ENCODE measurements at places on chromosomes 11 and 22.

DNA sequence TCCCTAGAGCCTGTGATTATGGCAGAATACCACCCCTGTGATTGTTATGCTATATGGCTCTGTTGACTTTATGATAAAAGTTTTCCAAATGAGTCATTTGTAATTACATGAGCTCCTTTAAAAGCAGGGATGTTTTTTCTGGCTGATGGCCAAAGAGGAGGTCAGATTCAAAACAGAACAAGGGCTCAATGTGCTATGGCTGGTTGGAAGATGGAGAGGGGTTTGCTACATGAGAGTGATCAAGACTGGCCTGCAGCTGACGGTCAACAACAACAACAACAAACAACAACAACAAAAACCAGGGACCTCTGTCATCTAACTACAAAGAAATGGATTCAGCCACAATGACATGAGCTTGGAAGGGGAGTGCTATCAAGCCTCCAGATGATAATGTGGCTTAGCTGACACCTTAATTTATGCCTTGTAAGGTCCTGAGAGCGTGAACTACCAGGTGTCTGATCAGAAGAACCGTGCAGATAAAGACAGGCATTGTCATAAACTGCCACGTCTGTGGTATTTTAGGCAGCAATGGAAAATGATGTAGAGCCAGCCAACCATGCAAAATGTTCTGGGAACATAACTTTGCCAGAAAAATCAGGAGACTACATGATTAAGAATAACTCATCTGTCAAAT, 47.2 kb downstream of the PIWIL3 start:
- DNase-seq, result no peak

DNA sequence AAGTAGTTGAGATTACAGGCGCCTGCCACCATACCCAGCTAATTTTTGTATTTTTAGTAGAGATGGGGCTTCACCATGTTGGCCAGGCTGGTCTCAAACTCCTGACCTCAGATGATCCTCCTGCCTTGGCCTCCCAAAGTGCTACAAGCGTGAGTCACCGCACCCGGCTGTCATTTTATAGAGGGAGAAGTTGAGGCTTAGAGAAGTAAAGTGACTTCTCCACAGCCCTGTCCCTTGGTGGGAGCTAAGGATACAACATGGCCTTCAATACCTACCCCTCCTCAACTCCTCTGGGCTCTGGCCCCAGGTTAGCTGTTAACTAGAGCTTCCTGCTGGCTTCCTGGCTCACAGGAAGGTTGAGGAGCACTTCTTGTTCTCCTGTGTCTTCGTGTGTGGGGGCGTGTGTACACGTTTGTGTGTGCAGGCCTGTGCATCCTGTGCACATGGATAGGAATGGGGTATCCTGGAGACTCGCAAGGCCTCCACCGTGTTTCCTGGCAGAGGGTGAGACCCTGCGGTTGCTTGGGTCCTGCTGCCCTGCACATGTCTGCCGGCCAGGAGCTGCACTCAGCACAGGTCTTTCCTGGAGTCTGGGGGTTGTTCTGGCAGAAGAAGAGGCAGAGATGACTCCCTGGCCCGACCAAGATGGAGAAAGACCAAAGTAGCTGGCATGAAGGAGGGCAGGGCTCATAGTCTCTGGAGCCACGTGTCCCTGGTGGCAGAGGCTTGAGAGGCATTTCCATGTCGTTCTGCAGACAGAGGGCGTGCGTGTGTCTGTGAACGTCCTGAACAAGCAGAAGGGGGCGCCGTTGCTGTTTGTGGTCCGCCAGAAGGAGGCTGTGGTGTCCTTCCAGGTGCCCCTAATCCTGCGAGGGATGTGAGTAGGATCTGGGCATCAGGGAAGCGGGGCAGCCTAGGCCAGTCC, 2.4 kb downstream of the SIDT2 start:
- no peak for DNase-seq

DNA sequence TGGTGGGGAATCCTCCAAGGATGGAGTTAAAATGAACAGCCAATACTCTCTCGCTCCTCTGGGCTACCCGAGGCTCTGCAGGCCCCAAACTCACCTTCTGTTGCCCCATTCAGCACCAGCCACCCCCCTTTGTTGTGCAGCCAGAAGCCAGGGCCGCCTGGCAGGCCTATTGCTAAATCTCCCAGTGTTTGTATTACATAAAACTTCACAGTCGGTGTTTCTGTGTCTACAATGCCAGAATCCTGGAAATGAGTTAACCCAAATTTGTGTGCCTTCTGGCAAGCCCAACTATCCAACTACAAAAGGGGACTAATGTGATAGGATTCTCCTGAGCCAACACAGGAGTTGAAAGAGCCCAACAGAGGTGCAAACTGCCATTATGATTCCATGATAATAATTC, 9.3 kb downstream of the KCNJ5 start:
- DNase-seq, result no peak

DNA sequence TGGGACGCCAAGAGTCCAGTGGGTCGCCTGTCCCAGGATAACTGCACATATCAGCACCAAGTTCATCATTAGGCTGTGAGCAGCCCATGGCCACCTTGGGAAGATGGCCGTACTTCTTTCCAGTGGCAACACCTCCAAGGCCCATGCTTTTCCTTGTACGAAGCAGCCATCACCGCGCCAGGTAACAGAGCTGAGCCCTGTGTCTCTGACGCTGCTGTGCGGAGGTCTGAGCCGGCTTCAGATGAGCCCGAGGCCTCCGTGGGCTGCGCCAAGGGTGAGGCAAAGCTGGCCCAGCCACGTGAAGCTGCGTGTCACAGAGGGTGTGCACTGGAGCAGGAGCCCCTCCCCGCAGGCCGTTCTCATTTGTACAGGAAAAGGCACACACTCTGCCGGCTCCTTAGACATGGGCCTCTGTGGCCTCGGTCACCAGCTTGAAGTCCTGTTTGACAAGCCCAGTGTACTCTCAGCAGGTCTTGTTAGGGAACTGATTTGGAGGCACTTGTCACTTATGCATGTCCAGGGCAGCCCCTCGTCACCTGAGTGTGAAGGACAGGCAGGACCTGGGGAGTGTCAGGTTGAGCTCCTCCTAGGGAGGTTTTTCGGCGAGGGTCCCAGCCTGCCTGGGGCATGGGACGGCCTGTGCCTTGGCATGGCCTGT, 401.5 kb downstream of the TBC1D22A start:
- DNase-seq, result no peak

DNA sequence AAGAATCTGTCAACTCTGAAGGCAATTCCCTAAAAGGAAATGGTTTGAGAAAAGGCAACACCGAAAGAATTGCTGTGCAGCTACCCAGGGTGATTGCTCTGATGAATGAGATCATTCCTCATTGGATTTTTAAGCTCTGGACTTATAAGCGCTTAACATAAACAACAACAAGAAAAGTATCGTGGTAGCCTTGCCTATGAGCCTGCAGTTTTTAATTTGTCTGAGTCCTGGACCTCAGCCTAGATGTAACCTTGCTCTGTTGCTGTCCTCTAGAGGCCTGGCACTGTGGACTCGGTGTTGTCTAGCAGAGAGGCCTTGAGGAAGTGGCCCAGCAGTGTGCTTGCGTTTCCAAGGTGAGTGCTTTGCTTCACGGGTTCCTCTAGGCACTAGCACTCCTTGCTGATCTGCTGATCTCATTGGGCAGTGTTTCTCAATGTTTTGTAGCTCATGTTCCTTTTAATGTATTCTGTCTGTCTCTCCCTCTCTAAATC, 20.4 kb downstream of the CCDC81 start:
- no peak for DNase-seq

Data from activated CD8-positive, alpha-beta memory T cell treated with anti-CD3 and anti-CD28 coated beads for 4 hours (primary cell).